ENCODE measurements at places on chromosomes 4 and X.

- no peak for DNase-seq
Observed at GRCh38 chrX:137852502-137852901, 286.6 kb downstream of the ZIC3 start.

DNA sequence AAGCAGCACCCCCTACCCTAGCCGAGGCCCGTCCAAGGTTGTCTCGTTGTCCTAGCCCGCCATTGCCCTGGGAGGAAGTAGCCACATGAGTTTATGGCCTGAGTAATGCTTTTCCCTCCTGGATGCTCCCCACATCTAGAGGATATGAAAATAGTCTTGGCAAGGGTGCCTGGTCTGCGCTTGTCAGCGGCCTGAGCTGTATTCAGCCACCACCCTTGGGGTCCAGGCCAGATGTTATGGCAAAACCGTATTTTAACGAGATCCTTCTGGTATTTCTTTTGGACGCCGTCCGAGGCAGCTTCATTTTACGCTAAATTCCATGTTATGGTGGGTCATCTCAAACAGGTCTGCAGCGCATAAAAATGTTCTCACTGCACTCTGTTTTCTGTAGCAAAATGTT is 89.3 kb downstream of the GPR143 start:
- no peak for DNase-seq

- DNase-seq, result no peak
Observed at GRCh38 chr4:107837776-107838618, 13.3 kb downstream of the SGMS2 start.

GRCh38 chrX:112066813-112067212 is 15.8 kb downstream of the TRPC5 start:
- DNase-seq, result no peak

- DNase-seq, result no peak
Observed at GRCh38 chrX:74370487-74370886, 50.8 kb upstream of the SLC16A2 start.

DNA sequence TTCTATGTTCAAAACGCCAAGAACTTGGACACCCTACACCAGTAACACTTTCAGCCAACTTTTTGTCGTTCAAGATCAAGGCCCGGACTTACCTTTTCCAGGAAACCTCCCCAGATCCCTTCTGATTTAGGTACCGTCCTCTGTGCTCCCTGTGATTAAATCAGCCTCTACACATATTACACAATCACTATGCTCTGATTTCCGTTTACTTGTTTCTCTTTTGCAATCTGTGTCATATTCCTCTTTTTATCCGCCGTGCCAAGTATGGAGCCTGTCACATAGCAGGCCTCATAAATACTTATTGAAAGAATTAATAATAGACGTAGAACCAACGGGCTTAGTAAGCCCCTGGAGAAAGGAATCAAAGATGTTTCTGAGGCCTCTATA is 722 bp upstream of the TMEM33 start:
- no peak for DNase-seq

DNA sequence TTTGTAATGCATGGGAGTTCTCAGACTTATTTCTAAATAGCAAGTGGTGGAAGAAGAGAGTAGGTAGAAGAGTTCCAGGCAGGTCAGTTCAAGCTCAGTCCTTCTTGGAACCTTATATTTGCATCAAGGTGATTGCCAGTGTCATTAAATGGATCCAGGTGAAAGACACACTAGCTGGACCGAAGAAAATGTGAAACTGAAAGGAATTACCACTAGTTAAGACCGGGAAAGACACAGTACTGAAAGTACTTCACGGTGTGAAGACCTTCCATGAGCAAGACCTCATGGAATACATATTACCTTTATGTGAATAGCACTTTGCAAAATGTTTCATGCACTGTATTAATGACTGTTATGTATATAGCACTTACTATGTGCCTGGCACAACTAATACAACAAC is 19.1 kb downstream of the TMEM150C start:
- no peak for DNase-seq

- DNase-seq, result no peak
Observed at GRCh38 chrX:10233173-10233572, 76.4 kb downstream of the CLCN4 start.

GRCh38 chr4:19520939-19521520 is 730.7 kb upstream of the SLIT2 start:
- no peak for DNase-seq

- DNase-seq, result peak; percentile 20
Observed at GRCh38 chrX:118423558-118423957, 72.1 kb upstream of the DOCK11 start.

GRCh38 chr4:83552924-83553323 is 17.0 kb downstream of the GPAT3 start:
- DNase-seq, result no peak

- no peak for DNase-seq
Observed at GRCh38 chr4:13541176-13541604, 3.1 kb downstream of the NKX3-2 start.

- DNase-seq, result no peak
Observed at GRCh38 chrX:38898261-38898660, 97.0 kb downstream of the MID1IP1 start.

GRCh38 chr4:73759357-73759756 is 19.0 kb downstream of the CXCL8 start:
- no peak for DNase-seq

- no peak for DNase-seq
Observed at GRCh38 chr4:159689526-159689925, 586.6 kb downstream of the RAPGEF2 start.

DNA sequence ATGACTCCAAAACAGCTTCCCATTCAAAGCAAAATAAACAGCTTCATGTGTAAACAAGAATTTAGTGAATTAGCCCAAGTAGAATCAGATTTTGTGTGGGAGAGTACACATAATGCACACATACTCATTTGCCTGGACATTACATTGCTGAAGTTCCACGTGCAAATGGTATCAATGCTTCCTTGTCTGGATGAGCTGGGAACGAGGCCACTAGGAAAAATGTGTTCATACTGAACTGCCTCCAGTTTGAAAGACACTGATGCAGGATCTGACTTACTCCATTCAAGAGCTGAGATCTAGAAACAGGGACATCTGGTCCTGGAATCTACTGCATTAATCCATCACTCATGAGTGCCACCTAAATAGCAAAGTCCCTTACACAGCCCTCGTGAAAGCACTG is 228.0 kb downstream of the APBB2 start:
- no peak for DNase-seq

DNA sequence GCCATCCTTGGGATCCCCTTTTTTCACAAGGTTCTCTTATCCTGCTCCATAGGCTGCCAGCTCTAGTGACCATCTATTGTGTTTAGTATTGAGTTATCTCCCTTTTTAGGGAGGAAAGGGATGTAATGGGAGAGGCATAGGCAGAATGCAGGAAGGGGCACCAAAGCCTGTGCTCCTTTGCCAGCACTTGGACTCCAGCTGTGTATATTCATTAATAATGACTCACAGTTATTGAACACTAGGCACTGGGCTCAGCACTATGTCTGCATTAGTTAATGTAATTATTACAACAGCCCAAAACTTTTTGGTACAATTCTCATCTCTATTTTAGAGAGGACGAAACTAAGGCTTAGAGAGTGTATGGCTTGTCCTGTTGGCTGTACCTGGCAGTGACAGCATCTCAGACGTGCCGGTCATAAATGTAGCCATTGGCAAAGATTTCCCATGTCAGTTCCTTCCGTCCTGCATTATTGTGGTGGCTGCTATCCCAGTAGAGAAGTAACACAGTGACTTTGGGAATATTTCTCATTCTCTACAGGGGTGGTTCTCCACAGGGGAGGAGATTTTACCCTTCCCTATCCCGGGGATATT is 90.3 kb downstream of the AFF1 start:
- DNase-seq, result no peak

DNA sequence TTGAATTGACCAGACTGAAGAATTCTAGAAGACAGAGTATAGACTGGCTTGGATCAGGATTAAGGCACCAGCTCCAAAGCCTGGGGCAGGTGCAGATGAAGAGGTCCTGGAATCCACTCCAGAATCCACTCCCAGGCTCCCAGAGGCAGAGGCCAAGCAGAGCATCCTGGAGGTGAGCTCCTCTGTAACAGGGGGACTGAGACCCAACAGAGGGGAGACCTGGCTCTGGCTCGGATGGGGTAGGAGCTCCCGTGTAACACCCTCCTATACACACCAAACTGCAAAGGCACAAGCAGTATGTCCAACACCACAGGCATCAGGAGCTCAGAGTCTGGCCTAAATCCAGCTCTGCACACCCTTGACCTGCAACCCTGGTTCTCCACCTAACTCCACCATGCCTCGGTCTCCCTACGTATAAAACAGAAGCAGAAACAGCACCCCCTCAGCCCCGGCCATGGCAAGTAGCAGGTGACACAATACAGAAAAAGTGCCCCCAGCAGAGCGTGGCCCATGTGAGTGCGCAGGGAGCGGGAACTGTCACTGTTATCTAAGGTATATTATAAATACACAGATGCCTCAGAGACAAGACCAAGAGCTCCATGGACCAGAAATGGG is 14.9 kb downstream of the RNF212 start:
- DNase-seq, result no peak

DNA sequence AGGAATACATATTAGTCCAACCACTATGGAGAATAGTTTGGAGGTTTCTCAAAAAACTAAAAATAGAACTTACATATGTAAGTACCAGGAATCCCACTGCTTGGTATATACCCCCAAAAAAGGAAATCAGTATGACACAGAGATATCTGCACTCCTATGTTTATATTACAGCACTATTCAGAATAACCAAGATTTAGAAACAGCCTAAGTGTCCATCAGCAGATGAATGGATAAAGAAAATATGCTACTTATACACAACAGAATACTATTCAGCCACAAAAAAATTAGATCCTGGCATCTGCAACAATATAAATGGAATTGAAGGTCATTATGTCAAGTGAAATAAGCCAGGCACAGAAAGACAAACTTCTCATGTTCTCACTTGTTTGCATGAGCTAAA is 27.5 kb upstream of the ABCG2 start:
- DNase-seq, result no peak

All from stimulated activated CD4-positive, alpha-beta T cell treated with anti-CD3 and anti-CD28 coated beads, Interleukin-1b, Interleukin-23, amount 100 ng/mL, for 48 hours (primary cell).